ENCODE measurements at places on chromosomes 11 and 22.

- no peak for DNase-seq
Measured at GRCh38 chr22:20494978-20495860, at the start of gene KLHL22. KLHL22 (minus strand) TSS chr22:20495795; CDS start chr22:20489211, 6,584 bp downstream.

GRCh38 chr22:19892925-19893324 is 38.3 kb upstream of the GNB1L start:
- no peak for DNase-seq

DNA sequence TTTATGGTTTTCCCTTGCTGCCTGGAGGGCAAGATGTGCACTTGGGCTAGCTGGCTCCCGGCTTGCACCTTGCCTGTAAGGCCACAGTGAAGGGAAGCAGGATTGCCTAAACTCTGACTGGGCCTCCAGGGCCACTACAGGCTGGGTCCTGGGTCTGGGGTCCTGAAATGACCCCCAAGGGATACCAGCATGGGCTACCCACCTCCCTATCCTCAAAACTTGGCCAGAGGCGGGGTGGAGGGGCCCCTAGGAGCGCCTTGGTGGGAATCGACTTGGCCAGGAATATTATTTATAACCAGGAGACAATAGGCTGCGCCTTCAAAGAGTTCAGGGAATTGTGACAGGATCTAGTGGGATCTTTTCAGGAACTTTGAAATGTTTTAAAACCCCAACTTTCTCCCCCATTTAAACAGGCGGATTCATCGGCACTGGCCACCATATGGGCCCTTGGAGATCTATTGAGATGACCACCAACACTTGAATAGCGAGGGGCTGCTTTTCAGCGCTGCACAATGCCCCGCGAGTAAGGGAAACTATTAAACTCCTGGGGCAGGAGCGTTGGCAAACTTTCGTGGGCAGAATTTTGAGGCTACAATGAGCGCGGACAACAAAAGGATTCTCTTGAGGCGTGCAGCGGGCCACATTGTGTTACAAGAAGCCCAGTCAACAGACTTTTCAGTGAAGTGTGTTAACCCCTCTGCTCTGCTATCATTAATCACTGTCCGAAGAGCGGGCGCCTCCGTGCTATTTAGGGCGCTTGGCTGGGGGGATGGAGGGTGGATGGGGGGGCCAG is 15.2 kb downstream of the PAX6 start:
- no peak for DNase-seq

DNA sequence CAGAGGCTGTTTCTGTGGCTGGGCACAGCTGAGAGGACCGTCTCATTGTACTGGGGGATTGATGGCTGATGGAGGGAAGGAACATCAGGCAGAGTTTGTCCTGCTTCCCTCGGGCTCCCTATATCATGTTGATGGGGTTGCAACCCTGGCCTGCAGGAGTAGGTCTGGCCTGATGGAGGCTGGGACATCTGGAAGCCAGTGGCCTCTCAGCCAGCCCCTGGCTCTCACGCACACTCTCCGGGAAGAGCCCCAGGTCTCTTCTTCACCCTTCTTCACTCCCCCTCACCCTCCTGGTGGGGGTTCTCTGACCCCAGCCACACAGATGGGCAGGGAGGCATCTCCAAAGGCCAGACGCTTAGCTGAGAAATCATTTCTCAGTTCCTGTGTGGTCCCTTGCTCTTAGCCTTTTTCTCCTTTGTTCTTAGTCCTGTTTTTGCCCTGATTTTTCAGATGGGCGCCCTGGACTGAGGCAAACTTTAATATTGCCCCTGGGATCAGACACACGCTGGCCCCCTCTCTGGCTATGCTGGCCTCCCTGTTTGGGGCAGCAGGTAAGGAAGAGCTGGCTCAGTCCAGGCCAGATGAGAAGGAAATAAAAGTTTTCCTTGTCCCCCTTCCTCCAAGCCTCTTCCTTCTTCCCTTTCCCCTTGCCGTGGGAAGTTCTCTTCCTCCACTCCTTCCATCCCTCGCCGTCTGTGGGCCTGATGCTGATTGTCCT is 13.9 kb upstream of the ANO1 start:
- DNase-seq, result no peak

- no peak for DNase-seq
Measured at GRCh38 chr22:35918456-35918855, 110.2 kb downstream of the RBFOX2 start.

DNA sequence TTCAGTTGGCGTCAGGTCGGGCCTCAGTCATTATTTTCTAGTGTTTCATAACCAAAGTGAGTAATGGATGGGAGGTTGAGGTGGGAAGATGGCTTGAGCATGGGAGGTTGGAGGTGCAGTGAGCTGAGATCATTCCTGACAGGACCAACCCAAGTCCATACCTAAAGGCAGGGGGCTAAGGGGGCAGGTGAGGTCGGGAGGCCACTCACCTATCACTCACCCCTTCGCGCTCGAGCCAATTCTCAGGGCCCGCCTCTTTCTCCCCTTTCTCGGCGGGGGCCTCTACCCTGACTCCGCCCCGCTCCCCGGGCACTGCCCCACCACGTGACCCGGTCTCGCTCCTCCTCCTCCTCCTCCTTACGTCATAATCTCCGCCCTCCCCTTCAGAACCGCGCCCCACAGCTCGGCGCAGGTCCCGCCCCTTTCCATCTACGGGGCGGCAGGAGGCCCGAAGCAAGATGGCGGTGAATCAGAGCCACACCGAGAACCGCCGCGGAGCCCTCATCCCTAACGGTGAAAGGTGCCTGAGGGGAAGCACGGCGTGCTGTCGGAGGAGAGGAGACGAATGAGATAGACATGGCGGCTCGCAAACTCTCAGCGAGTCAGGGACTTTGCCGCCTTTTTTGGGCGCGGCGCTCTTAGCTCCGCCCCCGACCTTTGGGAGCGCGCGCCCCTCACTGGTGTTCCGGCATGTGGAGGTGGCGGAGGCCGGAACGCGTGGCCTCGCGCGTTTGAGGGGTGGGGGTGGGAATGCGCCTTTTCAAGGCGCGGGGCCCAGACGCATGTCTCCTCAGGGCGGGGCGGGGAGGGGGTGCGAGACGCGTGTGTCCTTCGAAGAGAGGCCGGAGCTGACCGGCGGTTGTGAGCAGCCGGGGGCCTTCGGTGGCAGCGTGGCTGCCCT is at the start of gene WBP2NL:
TSS of gene WBP2NL (plus strand) at position 428 of the 901 bp plus-strand sequence. CDS start at position 459, 31 bp downstream.
- DNase-seq, result peak; percentile 82

- no peak for DNase-seq
Measured at GRCh38 chr11:38143852-38144251, 1545.8 kb upstream of the RAG2 start.

DNA sequence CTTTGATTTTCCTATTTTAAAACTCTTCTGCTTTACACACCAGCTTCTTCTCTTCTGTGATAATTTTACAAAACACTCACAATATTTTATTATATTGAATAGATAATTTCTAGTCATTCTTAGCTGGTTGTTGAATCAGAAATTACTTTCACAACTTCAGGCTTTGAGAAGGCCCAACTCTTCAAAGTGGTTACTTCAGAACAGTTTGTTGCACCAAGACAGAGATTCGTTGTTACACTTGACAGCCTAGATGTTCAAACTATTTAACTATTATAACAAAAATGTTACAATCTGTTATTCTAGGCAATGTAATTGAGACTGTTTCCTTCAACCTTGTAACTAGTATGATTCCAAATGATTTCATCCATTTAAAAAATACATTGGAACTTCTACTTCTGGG is 333.2 kb upstream of the CHORDC1 start:
- no peak for DNase-seq

DNA sequence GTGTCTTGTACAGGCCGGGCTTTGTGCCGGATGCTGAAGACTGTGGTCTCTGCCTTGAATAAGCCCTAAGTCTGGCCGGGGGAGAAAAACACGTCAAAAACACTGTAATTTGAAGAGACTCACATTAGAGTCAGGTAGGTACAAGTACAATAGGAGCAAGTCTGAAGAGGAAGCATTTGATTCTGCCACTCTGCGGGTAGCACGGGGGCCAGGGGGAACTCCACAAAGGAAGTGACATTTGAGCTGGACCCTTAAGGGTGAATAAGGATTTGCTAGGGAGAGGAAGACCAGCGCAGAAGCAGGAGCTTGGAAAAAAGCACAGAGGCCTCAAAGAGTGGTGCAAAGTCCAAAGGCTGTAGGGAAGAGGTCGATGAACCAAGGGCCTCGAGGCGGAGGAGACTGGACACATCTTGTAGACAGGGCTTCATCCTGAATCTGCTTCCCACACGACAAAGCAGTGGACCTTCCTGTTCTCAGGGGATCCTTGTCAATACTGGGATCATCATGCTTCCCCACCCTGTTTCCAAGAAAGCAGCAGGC is 38.7 kb downstream of the BUD13 start:
- DNase-seq, result no peak

- no peak for DNase-seq
Measured at GRCh38 chr11:9112075-9112474, 20.7 kb upstream of the SCUBE2 start.

GRCh38 chr11:128422576-128423370 is 164.6 kb downstream of the ETS1 start:
- DNase-seq, result peak; percentile 92

GRCh38 chr22:44380756-44381486 is 68.2 kb upstream of the SHISAL1 start:
- DNase-seq, result no peak

DNA sequence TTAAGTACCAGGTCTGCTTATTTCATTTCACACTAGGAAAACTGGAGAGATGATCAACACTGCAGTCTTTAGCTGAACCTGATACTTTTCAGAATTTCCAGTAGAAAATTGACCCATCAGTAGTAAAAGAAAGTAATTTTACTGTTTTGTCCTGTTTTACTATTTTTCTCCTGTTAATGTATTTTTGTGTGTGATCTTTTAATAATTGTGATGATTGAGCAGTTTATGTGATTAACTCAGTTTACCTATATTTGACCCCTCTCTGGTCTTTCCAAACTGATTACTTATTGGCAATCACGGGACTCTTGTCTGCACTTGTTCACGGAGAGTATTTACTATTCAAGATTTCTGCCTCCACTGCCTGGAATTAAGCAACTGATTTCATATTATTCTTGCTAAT is 546 bp upstream of the CYP2R1 start:
- DNase-seq, result no peak

DNA sequence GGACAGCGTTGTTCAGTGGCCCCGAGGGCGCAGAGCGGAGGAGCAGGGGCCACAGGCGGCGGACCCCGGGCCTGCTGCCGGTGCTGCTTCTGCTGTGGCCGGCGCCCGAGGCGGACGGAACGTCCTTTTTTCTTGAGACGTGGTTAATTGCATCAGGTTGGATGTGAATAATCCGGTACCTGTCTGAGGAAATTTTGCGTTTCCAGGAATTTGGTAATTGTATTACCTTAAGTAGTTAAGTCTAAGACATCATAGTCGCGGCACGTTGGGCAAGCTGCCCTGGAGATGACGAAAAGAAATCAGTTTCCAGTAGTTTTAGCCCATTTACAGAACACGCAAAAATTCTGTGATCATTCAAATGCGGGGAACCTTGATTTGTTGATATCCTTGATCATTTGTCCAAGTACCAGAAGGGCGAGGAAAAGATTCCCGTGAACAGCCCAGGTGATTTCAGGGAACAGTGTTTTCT is 789 bp downstream of the SPECC1L start:
- DNase-seq, result no peak

DNA sequence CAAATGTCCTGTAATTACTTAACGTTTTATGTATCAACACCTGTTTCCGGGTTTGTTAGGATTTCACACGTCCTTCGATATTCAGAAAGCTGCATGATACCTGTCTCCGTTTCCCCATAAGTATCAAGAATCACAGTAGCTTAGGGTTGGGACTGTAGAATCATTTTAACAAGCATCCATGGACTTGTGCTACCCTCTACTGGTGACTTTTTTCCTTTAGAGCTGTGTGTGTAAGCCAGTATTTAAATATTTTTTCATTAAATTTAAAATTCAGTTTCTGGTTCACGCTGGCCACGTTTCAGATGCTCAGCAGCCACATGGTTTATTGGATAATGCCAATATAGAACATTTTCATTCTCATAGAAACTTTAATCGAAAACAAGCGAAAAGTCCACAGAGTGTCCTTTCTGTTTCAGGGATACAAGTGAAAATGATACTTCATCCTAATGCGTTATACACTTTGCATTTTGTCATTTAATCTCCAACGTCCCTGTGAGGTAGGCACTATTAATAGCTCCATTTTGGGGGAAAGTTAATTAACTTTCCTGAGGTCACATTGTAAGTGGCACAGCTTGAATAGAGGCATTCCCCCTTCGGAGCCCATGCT is 61.5 kb upstream of the SLC25A18 start:
- DNase-seq, result no peak

DNA sequence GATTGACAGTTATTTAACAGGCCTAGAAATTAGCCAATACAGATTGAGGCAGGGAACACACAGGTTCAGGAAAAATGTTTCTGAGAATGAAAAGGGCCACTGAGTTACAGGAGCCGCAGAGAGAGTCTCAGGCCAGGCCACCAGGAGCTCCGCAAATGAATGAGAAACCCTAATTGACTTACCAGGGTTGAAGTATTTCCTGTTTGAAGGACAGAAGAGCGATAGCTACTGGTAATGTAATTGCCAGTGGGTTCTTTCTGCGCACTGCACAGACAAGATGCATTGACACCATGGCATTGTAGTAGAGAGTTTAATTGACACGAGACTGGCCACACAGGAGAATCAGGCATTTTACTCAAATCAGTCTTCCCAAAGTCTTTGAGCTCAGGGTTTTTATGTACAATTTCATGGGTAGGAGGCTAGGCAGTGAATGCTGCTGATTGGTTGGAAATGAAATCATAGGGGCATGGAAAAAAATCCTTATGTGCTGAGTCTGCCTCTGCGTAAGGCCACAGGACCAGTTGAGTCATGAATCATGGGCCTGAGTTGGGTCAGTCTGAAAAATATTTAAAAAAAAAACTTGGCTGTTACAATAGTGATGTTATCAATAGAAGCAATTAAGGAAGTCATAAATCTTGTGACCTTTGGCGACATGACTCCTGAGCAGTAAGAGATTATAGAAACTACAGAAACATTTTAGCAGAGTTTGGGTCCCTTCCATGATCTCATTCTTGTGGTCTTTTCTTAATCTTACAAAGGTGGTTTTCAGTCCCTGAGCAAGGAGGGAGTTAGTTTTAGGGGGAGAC is 203.8 kb downstream of the CASP12 start:
- no peak for DNase-seq

DNA sequence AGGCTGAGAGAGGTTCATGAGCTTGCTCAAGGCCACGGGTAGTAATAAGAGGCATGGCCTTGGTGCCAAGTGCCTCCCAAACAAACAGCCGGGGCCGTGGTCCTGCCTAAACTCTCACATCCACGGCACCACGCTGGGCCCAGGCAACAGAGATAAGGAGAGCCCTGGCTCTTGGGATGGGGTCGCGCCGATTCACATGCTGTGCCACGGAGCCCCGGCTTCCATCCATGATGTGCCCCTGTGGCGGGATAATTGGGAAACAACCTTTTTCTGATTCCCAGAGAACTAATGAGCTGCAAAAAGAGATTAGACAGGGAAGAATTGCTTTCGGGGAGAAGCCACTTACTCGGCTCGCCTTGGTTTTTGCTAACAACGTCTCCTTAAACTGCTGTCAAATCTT is 22.0 kb downstream of the TP53AIP1 start:
- no peak for DNase-seq

GRCh38 chr11:44377914-44378321 is 68.0 kb upstream of the ALX4 start:
- DNase-seq, result no peak

GRCh38 chr11:66371627-66372415 is at the start of gene SLC29A2:
SLC29A2 (minus strand) TSS chr11:66371760; CDS start chr11:66371591, 169 bp downstream.
- DNase-seq, result peak; percentile 62

- no peak for DNase-seq
Measured at GRCh38 chr11:58905721-58906547, 33.4 kb upstream of the GLYATL1 start.

Data from stimulated activated CD4-positive, alpha-beta T cell treated with anti-CD3 and anti-CD28 coated beads, Interleukin-15, amount 100 ng/mL, for 48 hours (primary cell).